ENCODE measurements at places on chromosomes 2 and 18. TPM values are rescaled to one million over a fixed set of nuclear protein-coding genes. Genes with fewer than 3 reads are reported as not detected.

DNA sequence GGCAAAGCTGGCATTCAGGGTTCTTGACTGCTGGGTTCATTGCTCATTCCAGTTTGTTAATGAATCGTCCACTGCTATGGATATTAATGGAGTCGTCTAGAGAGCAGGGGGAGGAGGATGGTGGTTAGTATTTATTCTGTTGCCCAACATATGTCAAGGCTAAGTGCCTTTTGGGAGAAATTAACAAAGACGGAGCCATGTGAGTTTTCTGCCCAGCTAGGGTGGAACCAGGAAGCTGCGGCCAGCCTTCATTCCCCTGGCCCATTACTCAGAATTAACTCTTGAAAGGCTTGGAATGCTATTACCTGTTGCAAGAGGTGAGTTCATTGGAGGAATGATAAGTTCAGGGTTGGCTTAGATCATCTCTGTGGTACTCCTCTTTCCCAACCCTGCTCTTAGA is 19.3 kb downstream of the IGFBP2 start:
- DNase-seq: no peak

DNA sequence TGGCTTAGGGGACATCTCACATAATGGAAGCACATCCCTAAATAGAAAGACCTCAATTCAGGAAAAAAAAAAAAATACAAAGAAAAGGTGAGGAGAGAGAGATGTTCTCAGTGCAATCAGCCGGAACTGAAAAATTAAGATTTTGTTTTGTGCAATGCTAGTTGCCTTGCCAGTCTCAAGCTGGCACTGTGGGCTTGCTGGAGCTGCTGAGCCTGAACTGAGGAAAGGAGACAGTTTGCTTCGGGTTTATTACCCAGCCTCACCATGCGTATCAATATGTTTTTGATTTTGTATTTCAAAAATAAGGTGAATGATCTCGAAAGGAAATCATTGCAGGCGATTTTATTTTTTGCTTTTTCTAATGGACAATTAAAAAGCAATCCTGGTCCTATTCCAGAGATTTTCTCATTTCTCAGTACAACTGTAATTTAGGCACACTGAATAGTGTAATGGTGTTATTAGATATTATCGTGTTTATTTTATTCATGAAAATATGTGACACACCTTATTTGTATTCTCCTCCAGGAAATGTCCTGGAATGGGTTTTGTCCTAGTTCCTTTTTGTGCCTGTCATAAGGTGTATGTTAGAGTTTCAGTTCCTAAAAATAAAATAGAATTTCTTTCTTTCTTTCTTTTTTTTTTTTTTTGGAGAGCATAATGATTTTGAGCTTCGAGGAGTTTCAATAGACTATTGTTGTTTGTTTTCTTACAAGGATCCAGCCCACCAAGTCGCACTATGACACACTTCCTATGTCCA is 72.8 kb upstream of the ZEB2 start:
- DNase-seq: no peak

ANKRD62 gene
- total RNA-seq: not detected

GRCh38 chr2:151357359-151357758 is at the start of gene TNFAIP6:
TSS of gene TNFAIP6 (plus strand) at chr2:151357592. CDS start at chr2:151357667, 75 bp downstream.
- DNase-seq: no peak

DNA sequence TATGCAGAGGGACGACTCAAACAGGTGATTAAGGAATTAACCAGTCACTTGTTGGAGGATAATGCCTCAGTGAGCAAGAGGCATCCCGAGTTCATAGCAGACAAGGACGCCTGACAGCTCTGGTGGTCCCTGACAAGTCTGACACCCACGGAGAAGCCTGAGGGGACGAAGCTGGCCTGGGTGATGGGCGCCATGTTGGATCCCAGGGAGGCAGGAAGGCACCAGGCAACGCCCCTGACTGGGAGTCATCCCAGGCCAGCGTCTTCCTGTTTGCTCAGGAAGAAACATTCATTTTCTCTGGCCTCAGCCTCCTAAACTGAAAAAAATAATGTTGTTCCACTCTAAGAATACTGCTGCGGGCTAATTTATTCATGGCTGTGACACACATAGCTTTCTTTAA is 92.1 kb upstream of the ATP8B1 start:
- DNase-seq: no peak

CPLX4 gene
- 0.10 TPM for total RNA-seq

RASGRP3 gene
- 4.2 TPM for total RNA-seq

Data from right lobe of liver (tissue), 6 donors.